ENCODE measurements at places on chromosomes 1 and 21.

- DNase-seq: no peak
Observed at GRCh38 chr1:182677397-182678098, 6.8 kb downstream of the RGS8 start.

DNA sequence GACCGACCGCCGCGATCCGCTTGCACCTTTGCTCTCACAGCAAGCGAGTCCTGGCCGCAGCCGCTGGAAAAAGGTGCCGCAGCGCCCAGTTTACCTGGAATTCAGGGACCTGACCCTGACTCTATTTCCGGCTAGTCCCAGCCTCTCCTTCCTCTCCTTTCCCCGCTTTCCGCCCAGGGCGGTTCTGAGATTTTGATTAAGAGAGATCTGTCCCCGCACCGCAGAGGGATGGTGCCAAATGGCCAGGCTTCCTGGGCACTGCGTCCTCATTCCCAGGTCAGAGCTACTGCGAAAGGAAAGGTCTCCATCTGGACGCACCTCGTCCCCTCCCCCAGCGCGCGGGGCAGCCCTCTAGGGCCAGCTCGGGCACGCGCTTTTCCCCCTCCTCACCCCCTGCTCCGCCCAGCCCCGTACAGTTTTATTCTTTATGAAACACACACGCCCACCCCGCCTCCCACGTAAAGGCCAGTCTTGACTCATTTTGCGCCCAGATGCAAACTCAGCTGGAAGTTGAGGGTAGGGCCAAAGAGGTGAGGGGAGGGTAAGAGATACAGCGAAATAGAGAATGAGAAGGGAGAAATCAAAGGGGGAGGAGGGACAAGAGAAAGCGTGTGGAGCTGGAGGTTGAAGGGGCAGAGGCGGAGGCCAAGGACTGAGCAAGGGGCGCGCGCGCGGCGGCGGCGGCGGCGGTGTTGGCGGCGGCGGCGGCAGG is 411.8 kb upstream of the ESRRG start:
- DNase-seq: peak; percentile 39

DNA sequence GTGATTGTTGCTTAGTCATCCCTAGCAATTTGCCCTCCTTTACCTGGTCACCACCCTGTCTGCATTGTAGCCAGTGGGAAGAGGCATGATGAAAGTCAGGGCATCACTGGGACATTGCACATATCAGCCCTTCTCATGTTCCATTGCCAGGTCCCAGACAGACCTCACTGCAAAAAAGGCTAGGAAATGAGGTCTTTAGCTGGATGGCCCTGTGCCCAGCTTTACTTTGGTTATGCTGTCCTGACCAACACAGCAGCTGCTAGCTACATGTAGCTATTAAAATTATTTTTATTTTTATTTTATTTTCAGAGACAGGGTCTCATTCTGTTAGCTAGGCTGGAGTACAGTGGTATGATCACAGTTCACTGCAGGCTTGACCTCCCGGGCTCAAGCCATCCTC is 52.9 kb downstream of the TNN start:
- DNase-seq: no peak

GRCh38 chr21:46183910-46184624 is at the start of gene SPATC1L:
SPATC1L (minus strand) TSS chr21:46184459; CDS start chr21:46182816, 1,643 bp downstream.
- peak; percentile 67 for DNase-seq

DNA sequence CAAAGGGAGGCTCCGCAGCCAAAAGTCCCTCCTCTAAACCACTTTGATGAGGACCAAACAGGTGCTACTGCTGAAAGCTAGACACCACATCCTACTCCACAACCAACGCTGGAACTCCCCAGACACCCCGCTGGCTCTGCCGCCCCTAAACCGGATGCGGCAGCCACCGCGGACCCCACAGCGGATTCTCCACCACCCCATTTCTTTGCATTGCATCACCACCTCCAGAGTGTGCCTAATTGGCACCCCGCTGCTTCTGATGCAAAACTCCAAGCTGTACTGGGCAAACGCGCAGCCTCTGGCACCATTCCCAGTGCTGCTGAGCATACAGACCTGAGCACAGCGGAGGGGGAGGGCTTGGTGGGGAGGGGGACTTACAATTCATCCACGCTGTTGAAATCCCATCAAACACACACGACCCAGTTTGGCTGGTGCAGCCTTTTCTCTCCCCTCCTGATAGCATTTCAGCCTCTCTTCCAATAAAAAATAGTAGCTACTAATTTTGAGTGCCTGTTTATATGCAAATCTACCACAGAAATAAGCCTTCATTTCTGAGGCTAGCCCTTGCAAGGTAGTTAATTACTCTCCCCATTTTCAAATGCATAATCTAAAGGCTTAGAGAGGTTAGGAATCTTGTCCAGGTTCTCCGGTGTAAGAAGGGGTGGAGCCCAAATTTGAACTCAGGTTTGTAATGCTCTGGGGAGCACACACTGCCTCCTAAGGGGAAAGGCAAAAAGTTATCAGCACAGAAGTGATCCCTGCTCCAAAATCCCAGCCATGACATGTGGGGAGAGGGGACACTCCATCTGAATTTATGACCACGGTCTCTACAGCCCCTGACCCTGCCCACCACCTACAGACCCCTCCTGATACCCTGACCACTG is 12.2 kb upstream of the RGS16 start:
- DNase-seq: no peak

DNA sequence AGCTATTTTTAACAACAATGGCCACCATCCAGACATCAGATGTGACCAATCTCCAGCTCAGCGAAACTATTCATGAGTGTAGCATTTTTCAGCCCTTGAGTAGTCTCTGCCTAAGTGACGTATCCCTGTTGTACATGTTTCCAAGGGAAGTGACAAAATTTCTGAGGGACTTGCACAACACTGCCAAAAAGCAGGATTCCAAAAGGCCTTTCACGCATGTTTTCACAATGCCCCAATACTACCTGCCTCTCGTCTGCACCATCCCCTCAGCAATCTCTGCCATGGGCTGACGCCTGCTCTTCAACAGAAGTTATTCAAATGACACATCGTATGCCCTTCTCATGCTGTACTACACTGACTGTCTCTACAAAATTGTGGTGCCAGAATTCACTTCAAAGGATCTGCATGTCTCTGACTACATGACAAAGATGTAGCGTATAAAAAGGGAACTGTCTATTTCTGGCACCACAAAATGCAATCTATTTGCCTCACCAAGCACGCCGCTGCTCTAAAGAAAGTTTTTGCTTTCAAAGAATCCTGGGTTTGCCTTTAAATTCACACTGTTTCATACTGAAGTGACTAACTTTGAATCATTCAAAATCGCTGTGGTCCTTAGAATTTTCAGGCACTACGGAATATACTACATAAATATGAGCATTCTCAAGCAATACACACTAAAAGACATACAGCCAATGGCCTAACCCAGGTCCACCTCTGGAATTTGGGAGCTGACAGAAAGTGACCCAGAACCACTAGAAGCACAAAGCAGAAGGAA is 32.9 kb downstream of the JAK1 start:
- DNase-seq: no peak

DNA sequence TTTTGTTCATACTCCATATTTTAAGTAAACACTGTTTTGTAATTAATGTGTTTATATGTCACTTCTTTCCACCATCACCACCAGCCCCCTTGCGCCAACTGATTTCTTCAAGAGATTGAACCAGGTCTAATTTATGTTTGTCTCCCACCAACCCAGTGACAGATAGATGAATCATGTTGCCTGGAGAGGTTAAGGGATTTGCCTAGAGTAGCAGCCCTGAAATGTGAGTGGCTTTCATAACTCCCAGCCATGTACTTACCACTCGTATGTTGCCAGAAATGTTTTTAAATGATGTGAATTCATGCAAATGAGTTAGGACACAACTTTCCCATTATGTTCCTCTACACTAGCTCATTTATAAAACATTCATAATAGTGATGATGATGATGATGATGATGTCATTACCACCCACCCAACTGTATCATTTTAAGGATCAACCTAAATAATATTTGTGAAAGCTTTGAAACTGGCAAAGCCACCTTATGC is 86.9 kb downstream of the LRRC8D start:
- DNase-seq: peak; percentile 26

DNA sequence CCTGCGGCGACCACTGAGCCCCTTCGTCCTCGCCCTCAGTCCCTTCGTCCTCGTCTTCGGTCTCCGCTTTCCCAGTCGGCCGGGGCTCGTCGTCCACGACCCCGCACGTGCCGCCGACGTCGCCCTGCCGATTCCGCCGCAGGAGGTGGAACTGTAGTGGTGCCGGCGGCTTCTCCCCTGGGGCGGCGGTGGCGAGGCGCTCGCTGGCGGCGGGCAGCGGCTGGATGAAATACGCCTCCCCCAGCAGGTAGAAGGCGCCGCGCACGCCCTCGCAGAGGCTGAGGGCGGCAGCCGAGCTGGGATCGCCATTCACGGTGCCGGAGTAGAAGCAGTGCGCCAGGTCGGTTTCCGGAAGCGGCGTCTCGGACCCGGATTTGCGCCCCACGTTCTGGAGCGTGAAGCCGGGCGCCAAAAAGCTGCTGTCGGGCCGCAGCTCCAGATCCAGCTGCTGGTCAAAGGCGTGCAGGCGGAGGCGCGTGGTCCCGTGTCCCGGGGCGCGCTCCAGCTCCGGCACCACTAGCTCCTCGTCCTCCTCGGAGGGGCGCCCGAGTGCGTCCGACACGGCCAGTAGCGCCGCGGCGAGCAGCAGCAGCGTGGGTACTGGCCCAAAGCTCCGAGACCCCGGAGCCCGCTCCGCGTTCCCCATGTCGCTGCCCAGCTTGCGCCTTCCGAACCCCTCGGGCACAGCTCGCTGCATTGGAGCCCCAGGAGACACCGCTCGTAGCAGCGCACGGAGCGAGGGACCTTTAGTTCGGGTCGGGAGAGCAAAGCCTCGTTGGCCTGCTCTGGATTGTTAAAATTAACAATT is 747 bp downstream of the ADAMTS1 start:
- peak; percentile 60 for DNase-seq

DNA sequence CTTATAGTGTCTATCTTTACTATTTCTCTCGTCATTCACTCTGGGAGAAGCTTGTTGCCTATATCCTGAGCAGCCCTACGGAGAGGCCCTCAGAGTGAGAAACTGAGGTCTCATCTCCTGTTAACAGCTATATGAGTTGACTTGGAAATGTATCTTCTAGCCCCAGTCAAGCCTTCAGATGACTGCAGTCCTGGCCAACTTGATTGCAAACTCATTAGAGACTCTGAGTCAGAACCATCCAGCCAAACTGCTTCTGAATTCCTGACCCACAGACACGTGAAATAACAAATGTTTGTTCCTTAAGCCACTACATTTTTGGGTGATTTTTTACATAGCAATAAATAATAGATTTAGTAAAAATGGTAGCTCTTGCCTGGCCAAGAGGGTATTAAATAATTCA is 3.9 kb upstream of the ZBED6 start:
- no peak for DNase-seq

DNA sequence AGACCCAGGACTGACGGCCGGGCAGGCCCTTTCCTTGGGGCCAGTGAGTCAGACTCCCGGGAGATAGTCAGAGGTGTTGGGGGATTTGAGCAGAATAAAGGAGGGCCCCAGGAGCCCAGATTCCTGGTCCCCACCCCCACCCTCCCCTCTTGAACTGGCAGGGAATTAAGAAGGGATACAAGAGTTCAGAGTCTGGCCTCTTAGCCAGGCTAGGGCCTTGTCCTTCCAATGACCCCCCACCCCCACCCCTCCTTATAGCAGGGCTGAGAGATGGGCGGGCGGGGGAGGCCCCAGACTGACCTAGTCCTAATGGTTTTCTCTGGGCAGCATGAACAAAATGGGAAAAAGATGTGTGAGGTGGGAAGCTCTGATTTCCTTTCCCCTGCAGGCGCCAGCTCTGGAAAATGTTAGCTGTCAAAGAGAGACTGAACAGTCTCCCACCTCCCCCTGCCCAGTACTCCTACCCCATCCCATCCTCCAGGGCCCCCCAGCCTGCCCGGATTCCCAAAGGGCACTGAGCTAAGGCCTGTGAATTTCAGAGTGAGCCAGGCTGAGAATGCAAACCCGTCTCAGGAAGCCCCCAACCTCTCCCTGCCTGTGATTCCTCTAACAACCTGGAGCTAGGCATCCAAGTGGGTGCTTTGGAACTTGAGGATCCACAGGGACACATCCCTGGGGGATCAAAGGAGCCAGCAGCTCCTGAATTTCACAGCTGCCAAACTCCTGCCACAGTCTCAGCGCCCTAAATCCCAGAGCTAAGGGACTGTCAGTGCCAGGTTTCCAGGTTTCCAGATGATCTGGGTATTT is 5.8 kb upstream of the CRABP2 start:
- no peak for DNase-seq

GRCh38 chr21:46477765-46478164 is 19.1 kb downstream of the DIP2A start:
- DNase-seq: no peak

- no peak for DNase-seq
Observed at GRCh38 chr1:98044071-98044697, 123.3 kb upstream of the DPYD start.

- no peak for DNase-seq
Observed at GRCh38 chr1:68528243-68528642, 31.4 kb upstream of the DEPDC1 start.

DNA sequence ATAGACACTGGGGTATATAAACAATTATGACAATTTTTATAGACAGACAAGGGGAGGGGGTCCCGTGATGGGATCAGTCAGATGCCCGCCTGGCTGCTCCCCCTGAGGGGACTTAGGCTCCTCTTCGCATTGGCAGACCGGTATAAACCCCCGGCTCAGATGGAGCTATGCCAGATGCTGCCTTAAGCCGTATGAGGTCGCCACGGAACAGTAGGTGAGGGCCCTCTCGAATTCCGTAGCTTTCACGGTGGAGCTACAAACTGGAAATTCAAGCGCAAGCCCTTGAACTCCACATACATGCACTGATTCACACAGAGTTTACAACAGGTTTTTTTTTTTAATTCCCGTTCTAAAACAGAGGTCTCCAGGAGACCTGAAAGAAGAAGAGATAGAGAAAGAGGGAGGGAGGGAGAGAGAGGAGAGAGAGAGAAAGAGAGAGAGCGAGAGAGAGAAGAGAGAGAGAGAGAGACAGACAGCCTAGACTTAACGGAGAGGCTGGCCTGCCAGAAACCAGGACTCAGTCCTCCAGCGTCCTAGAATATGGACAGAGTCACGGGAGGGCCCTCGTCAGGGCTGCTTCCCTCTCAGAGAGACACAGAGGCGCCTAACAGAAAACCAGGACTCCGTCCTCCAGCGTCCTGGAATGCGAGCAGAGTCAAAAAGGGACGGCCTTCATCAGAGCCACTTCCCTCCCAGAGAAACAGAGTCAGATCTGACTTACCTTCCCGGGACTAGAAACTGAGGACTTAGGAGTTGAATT is 24.4 kb upstream of the TMEM54 start:
- DNase-seq: no peak

- no peak for DNase-seq
Observed at GRCh38 chr1:34270181-34270580, 93.5 kb downstream of the C1orf94 start.

- DNase-seq: no peak
Observed at GRCh38 chr1:203672346-203672745, 45.7 kb downstream of the ATP2B4 start.

GRCh38 chr1:29145739-29146437 is 22.2 kb upstream of the TMEM200B start:
- peak; percentile 49 for DNase-seq
